Calu3 (cell line): ENCODE measurements at places on chromosomes 2 and 18. TPM values are rescaled to one million over a fixed set of nuclear protein-coding genes. Genes with fewer than 3 reads are reported as not detected.
A peak's percentile ranks its signal among the peaks of the same experiment; 100 is the strongest.

DNA sequence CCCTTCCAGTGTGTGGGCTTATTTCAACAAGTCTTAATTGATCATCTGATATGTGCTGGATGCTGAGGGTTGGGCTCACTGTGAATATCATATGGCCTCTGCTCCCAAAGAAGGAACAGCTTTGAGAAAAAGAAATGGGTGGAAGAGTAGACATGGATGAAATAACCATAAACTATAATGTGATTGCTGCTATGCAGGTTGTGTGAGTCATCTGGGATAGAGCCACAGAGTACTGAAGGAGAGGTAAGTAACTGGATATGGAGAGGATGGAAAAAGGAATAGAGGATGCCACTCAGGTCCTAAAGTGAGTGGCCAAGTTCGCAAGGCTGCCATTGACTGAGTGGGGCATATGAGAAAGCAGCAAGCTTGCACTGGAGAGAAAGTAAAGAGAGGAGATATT, 8.7 kb upstream of the DSG2 start:
- DNase-seq: no peak

Gene COL4A3
- 17.6 and 20.2 TPM in 2 replicates for total RNA-seq

Gene DPP4
- 27.6 TPM in 2 replicates for total RNA-seq

DNA sequence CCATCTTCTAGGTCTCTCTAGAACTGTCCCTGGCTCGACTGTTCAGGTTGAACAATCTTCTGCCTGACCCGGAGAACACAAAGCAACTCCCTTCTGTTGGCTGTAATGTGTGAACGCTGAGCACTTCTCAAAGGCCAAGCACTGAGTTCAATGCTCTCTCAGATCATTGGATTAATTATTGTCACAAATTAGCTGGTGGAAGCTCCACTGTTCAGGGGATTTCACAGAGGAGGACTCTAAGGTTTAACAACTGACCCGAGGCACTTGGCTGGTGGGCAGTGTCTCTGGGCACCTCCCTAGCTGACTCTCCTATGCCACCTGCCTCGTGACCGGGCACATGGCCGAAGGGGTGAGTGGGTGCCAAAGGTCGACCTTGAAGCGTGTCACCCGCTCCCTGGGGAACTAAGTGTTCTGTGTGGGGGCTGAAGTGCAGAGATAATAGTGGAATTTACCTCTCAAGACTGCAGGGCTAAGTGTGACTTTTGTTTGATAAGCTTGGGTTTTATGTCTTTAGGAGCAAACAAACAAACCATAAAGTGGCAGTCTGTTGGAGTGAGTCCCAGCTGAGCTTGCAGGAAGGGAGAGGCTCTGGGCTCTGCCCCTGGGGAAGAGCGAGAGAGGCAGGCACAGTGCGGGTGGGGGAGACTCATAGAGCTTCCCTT, 64.8 kb downstream of the BCL2L11 start:
- DNase-seq: peak; percentile 12

DNA sequence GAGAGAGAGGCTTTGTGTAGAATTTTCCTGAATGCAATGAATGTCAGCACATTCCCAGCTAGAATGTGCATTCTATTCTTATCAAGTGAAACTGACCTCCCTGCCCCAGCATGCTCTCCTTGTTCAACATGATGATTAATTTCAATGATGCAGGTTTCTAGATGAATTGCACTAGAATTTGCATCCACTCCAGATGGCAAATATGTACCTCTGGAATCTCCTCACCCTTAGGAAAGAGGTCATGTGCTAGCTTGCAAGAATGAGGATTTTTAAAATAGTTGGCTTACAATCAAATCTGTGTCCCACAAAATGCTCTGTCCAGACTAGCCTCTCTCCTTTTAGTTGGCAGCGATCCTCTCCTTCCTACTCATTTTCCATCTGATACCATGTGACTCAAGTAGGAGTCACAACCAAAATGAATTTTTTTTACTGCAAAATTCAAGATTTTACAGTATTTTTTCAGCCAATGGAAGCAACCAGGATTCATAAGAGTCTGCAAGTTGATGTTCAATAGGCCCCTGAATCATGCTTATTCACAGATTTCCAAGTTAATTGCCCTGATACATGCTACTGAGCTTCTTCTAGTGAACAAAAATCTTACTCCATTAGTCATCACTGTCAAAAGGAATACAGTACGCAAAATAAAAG, 21.0 kb upstream of the STAT4 start:
- no peak for DNase-seq

DNA sequence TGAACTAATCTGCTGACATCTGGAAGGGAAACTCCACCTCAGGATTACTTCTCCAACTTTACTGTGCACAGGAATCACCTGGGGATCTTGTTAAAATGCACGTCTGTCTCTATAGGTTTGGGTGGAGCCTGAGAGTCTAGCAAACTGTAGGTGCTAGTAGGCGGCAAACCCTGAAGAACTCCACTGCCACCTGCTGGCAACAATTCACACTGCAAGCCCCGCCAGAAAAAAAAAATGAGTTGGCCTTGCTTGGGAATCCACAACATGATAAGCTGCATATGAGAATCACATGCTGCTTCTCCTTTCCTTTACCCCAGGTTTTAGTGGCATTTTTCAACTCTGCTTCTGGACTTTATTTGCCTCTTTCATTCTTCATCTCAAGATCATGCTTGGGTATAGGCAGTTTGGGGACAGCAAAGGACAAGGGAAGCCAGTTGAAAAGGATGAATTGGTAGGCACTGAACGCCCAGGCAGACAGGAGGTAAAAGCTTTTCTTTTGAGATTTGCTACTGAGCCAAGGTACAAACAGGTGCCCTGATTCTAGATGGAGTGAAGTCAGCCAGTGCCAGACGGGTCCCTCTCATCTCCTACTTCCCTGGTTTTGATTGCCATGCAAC, 88.8 kb downstream of the VIT start:
- peak; percentile 77 for DNase-seq

DNA sequence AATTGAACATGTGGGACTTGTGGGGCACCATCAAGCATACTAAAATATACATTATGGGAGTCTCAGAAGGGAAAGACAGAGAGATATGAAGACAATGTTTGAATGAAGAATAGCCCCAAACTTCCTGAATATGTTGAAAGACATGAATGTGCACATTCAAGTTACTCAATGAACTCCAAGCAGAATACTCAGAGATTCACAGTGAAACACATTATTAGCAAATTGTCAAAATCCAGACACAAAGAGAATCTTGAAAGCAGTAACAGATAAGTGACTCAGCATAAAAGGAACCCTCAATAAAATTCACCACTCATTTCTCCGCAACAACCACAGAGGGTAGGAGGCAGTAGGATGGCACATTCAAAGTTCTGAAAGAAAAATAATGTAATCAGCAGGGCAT, 8.8 kb downstream of the C2orf92 start:
- no peak for DNase-seq

Gene CHST9
- 50.4 and 56.9 TPM in 2 replicates for total RNA-seq
